ENCODE measurements at places on chromosomes 7 and 10. TPM values are rescaled to one million over a fixed set of nuclear protein-coding genes. Genes with fewer than 3 reads are reported as not detected.

GRCh38 chr7:76023002-76023401, 24.8 kb downstream of the STYXL1 start:
- peak; percentile 63 for DNase-seq

- no peak for DNase-seq
Observed at GRCh38 chr7:69603351-69603750, 5.1 kb downstream of the AUTS2 start.

DNA sequence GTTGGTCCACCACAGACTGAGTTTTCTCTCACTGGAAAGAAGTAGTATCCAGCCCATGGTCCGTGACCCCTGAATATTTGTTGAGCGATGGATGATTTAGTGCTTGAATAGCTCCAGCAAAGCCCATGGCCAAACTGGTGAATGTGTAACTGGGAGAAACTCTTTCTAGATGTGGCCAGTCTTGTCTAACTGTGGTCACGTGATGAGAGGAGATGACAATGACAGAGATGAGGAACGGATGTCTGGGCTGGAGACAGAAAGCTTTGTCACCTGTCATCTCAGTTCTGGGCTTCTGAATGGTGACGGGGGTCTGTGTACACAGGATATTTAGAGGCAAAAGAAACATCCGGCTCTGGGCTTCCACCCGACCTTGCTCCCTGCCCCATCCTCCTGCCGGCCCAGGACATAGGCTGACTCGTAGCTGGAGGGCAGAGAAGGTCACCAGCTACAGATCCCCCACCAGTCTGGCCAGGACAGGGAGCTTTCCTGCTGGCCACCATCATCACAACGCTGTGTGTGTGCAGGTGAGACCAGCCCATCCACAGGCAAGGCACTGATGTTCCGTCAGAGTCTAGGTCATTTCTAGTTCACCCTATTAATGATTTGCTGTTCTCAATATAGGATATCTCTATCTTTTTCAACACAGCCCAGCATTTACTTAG, 152.5 kb upstream of the TNS3 start:
- DNase-seq: no peak

- DNase-seq: no peak
Observed at GRCh38 chr7:55515569-55516279, 56.6 kb downstream of the VOPP1 start.

- DNase-seq: no peak
Observed at GRCh38 chr10:111102359-111102837, 25.6 kb downstream of the ADRA2A start.

GRCh38 chr7:94022550-94022949, 18.4 kb upstream of the BET1 start:
- no peak for DNase-seq

GRCh38 chr7:134966691-134967090, 19.6 kb upstream of the AGBL3 start:
- DNase-seq: no peak

- no peak for DNase-seq
Observed at GRCh38 chr7:24831240-24831639, 74.0 kb upstream of the GSDME start.

DNA sequence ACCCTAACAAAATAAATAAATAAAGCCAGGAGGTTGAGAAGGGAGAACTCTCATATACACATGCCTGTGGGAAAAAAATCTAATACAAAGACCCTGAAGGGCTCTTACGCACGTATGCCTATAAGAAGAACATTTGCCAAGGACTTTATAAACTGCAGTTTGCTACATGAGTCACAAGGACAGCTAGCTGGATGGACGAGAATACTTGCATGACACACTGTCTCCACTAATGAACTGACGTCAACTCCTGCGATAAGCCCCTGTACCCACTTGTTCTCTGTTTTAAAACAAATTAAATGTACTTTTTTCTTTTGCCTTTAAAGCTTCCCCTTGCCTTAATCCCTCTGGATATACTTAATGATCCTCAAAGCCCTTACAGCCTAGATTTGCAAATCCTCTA, 374.6 kb upstream of the GHITM start:
- DNase-seq: no peak

Gene IQCE
- total RNA-seq: 12.0 TPM

Gene C10orf53
- not detected for total RNA-seq

Gene NDUFA5
- 53.6 TPM for total RNA-seq

Gene NACAD
- 10.0 TPM for total RNA-seq

Data from aorta (tissue), 5 donors.